ENCODE measurements at places on chromosomes 12 and 14.

GRCh38 chr12:103524238-103524875 lies 28.6 kb upstream of the C12orf42 start:
- no peak for DNase-seq

- no peak for DNase-seq
These were observed 172.1 kb downstream of the TTC7B start for GRCh38 chr14:90643982-90644670.

GRCh38 chr14:21309956-21310355 lies 30.1 kb downstream of the RPGRIP1 start:
- no peak for DNase-seq

GRCh38 chr14:54086767-54087166 lies 130.1 kb upstream of the BMP4 start:
- DNase-seq: no peak

DNA sequence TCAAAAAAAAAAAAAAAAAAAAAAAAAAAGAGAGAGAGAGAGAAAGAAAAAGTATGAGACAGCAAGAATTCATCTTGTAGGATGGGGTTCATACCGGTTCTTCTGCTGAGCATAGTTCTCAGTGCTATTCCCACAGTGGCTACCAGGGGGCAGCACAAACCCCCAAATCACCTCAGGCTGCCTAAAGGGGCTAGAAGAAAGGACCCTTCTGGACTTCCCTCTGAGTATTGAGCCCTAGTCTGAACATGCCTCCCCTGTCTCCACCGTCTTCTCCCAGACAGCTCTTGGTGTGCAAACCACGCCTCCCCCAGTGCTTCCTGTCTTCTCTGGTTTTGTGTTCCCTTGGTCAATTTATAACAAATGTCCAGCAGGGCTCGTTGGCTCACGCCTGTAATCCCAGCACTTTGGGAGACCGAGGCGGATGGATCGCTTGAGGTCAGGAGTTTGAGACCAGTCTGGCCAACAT lies 31.3 kb upstream of the SMUG1 start:
- no peak for DNase-seq

DNA sequence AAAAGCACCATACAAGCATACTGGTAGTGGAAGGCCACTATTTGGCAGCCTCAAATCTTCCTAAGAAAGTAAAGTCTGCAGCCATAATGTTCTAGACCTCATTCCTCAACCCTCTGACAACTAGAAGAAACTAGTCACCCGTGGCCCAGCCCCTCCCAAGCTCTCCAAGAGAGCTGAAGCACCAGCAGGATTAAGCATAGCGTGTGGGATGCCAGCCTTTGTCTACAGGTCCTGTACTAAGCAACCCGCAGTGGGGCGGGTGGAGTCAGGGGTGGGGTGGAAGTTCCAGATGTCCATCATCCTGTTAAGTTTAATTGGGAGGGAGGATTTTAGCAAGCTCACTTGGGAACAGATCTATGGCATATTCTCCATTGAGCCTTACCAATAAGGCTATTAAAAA lies 14.2 kb downstream of the SLC11A2 start:
- DNase-seq: no peak

DNA sequence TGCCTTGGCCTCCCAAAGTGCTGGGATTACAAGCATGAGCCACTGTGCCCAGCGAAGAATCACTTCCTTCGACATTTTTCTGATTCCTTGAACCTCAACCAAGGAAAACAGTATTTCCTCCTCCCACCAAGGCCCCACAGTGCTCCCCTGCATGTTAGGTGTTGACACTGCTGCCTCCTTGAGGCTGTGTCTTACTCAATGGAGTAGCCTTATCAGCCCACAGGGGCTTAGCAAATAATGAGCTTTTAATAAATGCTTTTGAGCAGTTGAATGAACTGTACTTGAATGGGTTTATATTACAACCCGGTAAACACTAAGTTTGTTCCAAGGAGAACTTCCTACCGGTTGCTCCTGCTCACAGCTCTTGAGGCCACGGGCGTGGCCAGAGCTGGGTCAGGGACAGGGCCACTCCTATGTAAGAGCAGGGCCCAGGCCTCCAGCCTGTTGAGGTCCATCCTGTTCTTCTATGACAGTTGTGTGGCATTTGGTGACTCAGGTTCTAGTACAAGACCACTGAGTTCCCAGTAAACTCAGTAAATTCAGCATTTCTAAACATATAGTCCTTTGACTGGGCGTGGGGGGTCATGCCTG lies 36.8 kb upstream of the TUBA1A start:
- no peak for DNase-seq

GRCh38 chr14:69171569-69171968 lies 18.6 kb upstream of the DCAF5 start:
- no peak for DNase-seq

DNA sequence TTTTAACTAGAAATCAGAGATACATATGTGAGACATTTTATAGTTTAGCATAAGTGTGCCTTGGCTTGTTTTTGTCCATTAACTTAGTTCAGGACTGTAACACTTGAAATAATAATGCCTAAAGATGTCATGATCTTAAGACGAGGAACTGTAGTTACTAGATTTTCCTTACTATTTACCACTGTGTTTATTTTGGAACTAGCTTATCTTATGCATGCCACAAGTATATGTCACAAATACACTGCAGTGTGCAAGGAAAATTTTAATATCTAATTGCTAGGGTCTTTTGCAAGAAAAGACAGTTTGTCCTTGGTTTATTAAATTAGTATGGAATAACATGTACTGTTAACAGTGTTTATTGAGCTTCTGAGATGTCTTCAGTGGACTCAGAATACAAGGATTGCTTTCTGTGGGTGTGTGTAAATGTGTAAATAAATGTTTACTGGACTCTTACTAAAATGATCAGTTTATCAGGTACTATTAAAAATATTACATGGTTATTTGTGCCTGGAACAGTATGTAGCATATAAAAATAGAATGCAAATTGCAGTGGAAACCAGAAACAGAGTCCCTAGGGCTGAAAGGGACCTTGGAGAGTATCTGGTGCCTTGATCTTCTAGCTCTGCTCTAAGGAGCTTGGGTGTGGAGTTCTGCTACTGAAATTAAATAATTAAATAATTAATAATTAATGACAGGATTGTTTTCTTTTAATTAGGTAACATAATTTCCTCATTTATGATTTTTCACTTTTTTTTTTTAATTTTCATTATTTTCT lies 58.1 kb downstream of the FGD4 start:
- no peak for DNase-seq

DNA sequence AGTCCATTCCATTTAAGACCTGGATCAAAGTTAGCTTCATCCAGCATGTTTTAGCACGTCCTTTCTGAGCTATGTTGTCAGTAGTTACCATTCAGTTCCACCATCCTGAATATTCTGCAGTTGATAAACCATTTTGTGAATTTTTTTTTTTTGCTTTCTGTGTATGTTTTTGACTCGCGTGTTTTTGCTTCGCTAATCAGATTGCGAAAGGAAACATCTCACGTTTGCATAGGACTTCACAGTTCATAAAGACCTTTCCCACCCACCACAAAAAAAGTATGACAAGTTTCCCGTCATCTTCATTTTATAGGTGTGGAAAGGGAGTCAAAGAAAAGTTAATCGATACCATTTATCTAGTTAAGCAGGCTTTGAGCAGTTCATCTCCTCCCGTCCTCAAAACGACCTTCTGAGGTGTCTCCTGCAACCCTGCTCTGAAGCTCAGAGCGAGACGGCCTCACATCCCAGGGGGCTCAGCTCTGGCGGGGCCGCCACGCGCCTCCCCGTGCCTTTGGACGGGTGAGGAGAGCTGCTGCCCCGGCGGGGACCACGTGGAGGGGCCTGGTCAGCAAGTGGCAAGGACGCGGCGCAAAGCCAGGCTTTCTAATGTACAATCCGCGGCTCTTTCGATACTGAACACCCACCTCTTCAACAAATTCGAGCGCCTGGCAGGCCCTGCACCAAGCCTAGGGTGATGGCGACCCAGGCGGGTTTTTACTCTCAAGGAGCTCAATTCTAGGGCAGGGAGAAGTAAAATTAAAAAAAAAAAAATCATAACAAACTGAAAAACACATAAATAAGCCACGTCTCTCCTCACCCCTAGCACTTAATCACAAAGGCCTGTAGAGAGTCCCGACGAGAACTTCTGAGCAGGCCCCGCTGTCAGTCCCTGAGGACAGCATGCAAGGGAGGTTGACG lies 988 bp upstream of the TMEM263 start:
- DNase-seq: no peak

DNA sequence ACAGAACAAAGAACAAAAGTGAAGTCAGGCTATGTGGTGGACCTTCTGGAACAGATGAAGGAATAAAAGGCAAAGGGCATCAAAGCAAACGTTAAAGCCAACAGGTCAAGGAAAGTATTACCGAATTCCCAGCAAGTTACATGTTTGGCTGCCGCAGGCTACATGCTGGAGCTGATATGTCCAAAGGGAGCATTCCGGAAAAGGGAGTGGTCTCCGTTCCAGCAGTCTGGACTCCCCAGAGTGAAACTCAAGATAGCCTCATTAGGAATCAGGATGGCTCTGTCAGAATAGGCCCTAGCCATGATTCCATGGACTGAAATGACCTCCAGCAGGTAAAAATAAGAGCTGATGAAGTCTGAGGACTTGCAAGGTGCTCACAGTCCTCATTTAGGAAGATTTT lies 379.8 kb upstream of the PRICKLE1 start:
- no peak for DNase-seq

DNA sequence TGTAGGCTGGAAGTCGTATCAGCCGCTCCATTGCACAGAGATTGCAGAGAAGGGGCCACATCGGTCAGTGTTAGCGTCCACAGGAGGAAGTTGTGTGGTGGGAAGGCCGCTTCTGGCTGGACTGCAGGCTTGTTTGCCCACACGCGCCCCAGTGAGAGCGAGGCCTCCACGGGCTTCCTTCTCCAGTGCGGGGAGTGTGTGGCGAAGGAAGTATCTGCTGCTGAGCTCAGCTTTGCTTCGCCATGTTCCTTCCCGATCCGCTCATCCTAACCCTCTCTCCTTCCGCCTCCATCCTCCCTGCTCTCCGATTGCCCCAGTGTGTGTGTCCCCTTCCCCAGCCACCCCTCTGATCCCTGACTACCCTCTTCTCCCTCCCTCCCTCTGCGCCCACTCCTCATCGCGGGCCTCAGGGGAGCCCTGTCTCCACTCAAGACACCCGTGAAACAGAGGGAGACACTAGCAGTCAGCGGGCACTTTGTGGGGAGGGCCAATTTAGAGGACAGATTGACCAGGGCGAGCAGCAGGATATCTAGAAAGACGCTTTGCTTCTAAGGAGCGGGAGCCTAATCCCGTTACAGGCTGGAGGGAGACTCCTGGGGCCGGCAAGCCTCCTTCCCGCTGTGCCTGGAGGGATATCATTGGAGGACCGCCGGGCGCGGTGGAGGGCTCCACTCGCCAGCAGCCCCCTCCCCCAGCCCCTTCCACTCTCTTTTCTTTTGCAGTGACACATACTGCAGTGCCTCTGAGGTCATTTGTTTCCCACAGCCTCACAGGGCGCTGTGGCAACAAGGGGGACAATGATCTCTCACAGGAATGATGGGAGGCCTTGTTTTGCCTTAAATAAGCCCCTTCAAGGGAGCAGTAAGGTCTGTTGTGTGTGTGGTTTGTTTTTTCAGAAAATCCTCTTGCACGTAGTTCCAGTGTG lies 428.8 kb downstream of the ZFP36L1 start:
- DNase-seq: no peak

DNA sequence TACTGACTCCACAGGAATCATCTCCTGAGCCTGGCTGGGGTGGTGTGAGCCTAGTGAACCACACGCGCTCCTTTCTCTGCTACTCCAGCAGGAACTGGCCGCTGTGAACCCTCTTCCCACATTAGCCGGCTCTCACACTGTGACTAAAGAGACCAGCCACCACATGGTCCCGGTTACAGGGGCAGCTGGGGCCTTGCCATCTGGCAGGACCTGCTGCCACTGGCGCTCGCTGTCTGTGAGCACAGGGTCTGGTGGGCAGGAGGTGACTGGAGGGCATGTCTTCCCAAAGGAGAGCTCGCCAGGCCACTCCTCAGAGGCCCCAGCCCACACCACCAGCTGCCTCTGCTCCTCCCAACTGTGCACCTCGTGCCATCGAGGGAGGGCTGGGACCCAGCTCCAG lies 99.3 kb downstream of the SINHCAF start:
- no peak for DNase-seq

- DNase-seq: no peak
These were observed 31.0 kb upstream of the LGALS3 start for GRCh38 chr14:55097881-55098560.

DNA sequence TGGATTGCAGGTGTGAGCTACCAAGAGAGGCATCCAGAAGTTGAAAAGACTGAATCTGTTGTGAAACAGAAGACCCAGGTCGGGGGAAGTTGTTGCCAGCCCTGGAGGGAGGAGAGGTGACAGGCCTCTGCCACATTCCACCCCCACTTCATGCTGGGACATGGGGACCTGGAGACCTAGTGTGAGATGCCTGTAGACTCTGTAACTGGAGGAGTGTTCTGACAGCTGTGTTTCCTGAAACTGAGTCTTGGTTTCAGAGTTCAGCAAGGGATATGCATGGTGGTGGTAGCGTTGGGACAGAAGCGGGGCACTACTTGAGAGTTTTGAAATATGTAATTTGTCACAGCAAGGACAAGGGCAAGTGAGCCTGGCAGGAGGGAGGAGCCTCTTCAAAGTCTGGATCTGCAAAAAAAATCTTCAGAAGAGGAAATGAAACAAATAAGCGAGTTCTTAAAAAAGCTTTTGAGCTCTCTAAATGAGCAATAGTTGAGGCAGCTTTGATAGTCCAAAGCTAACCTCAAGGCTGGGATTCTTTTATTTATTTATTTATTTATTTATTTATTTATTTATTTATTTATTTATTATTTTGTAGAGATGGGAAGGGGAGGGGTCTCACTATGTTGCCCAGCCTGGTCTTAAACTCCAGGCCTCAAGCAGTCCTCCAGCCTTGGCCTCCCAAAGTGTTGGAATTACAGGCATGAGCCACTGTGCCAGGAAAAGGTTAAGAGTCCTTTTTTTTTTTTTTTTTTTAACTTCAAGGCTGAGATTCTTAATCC lies 58.9 kb upstream of the EEA1 start:
- DNase-seq: no peak

DNA sequence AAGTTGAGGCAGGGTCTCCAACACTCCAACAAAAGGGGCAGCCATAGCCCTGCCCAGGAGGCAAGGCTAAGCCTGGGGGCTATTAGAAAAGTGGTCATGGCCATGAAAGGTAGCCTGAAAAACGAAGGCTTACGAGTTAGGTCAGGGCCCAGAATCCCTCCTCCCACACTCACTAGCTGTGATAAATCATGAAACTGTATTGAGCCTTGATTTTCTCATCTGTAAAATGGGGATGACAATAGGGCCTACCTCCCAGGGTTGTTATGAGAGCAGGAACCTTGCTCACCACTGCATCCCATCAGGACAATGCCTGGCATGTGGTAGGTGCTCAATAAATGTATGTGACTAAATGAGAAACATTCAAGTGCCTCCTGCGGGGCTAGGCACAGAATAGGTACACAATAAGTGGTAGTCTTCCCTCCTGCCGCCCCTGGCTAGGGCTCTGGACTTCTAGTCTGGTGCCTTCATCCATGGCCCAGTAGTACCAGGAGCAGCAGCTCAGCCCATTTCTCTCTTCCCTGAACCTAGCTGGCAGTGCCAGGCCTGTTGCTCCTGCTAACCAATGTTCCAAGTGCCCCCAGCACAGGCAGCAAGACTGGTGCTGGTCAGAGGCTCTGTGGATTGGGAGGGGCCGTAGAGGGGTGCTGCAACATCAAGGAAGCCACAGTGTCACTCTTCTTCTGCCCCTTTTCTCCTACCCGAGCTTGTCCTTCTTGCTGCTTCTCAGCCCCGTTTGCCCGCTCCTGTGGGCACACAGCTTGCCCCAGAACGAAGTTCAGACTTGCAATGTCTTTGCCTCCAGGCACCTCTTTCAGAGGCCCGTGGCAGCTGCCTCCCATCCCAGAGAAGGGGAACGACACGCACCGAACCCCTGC lies 7.8 kb downstream of the PGF start:
- no peak for DNase-seq

Measured in cerebellar nuclear complex (tissue), 1 donor.